NCI-H146 (cell line): ENCODE measurements at places on chromosomes 11 and 22.

DNA sequence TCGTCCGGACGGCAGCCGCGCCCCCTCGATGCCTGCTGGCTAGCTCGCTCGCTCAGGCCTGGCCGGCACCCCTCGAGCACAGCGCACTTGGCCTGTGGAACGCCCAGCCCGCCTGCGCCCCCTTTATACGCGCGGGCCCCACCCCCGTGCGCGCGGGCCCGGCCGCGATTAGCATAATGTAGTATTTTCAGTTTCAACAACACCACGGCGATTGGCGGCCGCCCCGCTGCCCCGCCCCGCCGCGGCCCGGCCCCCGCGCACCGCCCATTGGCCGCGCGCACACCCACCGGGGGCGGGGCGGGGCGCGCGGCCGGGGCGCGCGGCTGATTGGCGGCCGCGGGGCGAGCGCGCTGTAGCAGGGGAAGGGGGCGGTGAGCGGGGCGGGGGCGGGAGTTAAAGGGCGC, at the start of gene CDKN1C:
CDKN1C (minus strand) TSS at position 98 of the 404 bp plus-strand sequence. CDS start 319 bp downstream, outside the sequence.
- DNase-seq, result peak; percentile 80

DNA sequence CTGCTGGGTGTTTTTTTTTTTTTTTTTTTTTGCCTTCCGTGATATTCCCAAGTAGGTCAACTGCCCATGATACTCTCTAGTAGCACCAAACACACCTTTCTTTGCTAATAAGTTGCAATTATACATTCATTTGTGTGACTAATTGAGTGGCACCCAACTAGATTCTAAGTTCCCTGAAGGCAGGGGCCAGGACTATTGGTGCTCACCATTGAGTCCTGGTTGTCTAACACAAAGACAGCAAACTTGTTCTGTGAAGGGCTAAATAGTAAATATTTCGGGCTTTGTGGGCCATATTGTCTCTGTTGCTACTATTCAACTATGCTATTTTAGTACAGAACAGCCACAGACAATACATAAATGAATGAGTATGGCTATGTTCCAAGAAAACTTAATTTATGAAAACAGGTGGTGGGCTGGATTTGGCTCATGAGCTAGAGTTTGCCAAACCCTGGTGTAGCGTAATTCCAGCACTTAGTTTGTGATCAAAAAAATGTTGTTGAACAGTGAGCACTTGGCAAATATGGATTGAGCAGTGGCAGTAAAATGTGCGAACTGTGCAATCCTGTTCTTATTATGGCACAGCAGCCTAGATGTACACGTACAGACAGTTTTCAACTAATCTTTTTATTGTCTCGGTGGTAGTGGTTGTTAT, 11.3 kb downstream of the ENDOD1 start:
- no peak for DNase-seq

- peak; percentile 48 for DNase-seq
Observed at GRCh38 chr11:68460741-68461574, at the start of gene PPP6R3. Gene PPP6R3 (plus strand): TSS chr11:68460752. CDS start chr11:68537665, 76,913 bp downstream.

DNA sequence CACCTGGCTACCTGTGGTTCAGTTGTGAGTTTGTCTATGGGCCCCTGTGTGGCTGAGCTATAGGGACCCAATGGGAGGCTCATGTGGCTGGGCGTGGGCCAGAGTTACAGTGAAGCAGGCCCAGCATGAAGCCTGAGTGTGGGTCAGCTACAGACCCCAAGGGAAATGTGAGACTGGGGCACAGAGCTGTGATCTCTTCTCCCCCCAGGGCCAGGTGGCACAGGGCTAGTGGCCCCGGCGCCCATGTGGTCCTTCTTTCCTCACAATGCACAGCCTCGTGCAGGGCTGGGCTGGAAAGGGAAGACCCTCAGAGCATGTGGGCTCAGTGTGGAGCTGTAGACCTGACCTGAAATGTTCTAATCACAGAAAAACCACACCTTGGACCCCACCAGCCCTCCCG, 71.6 kb upstream of the NECTIN1 start:
- no peak for DNase-seq

DNA sequence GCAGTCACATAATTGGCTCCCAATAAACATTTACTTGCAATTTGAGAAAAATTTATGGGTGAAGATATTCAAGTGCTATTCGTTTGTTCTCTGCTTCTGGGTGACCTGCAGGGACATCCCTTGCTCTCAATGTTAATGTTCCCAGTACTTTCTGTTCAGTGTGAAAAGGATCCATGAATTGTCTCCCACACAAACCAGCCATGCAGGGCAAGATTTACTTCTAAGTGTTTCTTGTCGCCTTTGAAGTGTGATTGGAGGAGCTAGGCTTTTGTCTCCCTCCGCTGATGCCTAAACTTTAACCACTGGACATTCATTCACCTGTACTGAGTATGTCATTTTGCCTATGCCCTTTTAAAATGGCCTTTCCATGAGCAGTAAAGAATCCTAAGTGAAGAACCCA, 66.4 kb upstream of the ADA2 start:
- DNase-seq, result no peak

DNA sequence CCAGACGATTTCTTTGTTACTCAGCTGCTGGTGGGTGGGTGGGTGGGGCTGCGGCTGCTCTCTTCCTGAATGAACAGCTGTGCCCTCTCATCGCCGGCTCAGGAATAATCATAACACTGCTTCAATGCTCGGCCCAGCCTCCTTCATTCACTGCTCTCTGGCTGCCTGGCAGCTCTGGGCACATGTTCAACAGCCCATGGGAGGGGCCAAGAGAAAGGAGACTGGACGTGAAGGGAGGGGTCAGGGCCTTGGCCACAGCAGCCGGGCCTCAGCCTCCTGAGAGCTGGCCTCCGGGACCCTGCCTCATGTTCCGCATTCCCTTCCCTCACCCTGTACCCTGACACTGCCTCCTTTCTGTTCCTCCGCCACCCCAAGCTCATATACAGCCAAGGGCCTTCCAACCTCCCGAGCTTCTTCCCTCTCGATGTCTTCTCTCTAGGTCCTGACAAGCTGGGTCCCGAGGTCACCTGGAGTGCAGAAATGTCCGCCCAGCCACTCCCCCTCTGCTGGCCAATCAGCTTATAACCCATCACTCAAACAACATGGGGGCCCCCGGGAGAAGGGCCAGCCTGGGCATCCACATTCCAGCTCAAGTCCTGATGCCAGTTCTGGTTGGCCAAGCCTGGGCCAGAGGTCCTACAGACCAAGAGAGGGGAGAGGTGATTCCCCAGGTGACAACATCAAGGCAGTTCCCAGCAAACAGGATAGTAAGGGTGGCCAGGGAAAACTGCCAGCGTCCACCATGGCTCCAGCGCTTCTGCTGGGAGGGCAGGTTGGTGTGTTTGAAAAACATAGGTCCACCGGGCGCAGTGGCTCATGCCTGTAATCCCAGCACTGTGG, 3.2 kb upstream of the CSDC2 start:
- no peak for DNase-seq

GRCh38 chr11:36273110-36273509, 16.1 kb downstream of the COMMD9 start:
- DNase-seq, result no peak

- no peak for DNase-seq
Observed at GRCh38 chr22:37428649-37429586, 1.6 kb upstream of the ELFN2 start.

GRCh38 chr11:61636676-61637075, 43.5 kb upstream of the DAGLA start:
- no peak for DNase-seq

DNA sequence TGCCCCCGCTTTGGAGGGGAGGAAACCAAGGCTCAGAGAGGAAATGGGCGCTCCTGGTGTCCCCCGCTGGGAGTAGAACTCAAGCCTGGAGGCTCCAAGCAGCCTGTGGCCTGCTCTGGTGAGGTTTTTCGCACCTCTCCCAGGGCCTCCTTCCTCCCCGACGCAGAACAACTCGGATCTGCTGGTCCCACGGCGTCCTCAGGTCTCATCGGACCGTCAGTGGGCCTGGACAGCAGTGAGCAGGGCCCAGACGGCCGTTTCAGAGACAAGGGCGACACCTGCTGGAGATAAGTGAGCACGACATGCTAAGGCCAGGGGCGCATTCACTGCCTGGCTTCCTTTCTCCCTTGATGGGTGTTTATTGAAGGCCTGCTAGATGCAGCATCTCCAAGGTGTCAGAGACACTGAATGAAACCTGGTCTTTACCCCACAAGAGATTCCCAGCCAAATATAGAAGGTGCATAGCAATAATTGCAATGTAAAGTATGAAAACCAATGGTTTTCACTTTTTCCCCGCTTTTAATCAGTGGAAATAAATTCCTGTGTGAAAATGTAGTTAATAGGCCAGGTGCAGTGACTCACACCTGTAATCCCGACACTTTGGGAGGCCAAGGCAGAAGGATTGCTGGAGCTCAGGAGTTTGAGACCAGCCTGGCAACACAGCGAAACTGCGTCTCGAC, 26.9 kb upstream of the CD82 start:
- DNase-seq, result peak; percentile 57

GRCh38 chr11:12786891-12787290, 112.7 kb downstream of the TEAD1 start:
- no peak for DNase-seq

- DNase-seq, result peak; percentile 33
Observed at GRCh38 chr11:35061516-35062440, 77.2 kb upstream of the CD44 start.

DNA sequence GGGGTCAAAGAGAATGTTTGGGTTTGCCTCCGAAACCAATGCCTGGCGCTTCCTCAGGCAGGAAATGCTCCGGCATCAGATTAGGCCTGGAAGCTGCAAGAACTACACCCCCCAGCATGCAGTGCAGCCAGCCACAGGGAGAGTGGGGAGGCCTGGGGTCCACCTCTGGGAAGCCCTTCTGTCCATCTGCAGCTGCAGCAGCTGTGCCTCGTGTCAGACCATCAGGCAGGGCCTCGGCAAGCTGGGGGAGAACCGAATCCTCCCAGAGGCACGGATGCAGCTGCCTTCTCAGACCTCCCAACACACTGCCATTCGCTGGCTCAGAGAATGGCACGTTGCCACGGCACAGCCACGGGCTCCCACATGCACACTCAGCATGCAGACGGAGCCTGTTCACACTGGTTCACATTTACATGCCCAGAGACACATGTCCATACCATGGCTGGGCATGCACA, 57.4 kb downstream of the NECTIN1 start:
- no peak for DNase-seq

DNA sequence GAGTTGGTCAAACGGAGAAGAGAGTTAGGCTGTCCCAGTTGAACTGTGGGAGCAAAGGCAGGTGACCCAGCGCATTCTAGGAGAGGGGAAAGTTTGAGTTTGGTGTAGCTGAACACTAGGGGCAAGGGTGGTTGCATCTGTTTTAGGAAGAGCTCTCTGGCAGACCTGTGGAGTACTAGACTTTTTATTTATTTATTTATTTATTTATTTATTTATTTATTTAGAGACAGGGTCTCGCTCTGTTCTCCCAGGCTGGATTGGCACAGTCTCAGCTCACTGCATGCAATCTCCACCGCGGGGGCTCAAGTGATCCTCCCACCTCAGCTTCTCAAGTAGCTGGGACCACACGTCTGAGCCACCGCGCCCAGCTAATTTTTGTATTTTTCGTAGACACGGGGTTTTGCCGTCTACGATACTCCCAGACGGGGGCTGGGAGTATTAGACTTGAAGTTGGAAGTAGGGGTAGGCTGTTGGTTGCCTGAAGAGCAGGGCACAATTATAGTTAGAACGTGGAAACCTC, 950 bp upstream of the ACER3 start:
- no peak for DNase-seq

GRCh38 chr11:133172349-133172748, 360.0 kb downstream of the OPCML start:
- DNase-seq, result no peak

DNA sequence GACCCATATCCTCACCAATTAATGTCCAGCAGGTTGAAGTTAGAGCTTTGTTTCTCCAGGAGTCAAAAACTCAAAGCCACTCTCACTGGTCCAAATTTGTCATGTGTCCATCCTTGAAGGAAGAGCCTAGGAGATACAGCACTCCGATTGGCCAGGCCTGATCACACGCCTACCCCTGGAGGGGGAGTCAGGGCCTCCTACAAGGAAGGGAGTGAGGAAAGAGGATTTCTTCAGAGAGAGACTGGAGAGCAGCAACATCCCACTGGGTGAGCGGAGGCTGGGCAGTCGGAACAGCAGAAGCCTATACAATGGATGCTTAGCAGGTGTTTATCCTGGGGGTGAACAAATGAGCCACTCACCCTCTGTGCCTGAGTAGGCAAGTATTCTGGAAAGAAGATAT, 113.9 kb downstream of the TRIM29 start:
- no peak for DNase-seq

GRCh38 chr11:93481279-93481678, 61.9 kb downstream of the SMCO4 start:
- no peak for DNase-seq
